Renal pelvis (tissue), 12 donors: ENCODE measurements at places on chromosomes 2 and 18.

- DNase-seq = no peak
Observed at GRCh38 chr18:58894930-58895329, 30.3 kb downstream of the ZNF532 start.

DNA sequence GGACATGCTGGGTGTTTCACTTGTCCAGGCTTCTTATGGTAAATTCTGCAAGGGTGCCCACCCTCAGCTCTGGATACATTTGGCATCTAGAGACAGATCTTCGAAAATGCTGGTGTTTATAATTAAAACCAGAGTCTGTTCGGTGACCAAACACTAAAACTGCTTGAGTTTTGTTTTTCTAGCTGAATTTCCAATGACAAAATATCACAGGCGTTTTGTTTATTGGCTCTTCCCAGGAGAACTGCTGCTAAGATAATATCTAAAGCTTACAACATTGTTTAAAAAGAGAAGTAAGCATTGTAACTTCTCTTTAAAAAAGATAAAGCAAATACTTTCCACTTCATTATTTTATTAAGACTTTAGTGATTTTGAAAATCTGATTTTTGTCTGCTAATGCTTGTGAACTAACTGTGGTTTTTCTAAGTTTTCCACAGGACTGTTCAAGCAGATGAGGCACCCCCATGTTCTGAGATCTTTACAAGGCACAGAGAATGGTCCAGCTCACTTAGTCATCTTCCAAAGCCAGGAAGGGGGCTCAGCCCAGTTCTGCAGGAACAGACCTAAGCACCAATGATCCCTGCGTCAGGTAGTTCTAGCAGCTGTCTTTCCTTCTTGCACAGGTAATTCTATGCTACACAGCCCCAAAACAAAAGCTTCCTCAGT lies 94.8 kb upstream of the LTBP1 start:
- DNase-seq = no peak

DNA sequence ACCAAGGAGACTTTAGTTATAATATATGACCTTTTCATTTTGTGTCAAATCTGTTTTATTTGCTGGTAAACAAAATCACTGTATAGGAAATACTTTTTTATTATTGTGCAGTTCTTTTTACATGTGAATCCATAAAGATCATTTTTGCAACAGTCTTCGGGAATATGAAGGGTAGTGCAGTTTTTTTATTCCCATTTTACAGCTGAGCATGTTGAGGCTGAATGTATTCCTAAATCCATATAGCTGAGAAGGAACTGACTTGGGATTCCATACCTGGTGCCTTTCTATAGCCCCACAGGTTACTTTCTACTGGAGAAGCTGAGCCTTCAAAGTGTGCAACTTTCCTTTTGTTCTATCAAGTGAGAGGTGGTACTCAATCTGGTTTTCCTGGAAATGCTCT lies 29.6 kb downstream of the RHOB start:
- DNase-seq = no peak

- peak; percentile 56 for DNase-seq
Observed at GRCh38 chr2:230798769-230799399, 65.9 kb upstream of the ITM2C start.

DNA sequence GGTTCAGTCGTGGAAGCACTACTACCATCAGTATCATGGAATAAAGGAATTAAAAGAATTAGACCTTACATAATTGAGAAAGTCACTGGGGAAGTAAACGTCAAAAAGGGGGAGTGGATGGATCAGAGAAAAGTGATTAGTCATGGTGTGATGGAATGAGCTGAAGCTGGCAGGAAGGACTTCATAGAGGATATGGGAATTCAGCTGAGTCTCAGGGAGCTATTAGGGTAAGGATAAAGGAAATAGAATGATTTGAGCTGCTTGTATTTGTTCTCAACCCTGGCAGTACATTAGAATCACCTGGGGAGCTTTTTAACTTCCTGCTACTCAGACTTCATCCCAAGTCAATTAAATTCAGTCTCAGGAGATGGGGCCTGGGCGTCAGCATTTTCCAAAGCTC lies 53.4 kb upstream of the SETBP1 start:
- DNase-seq = no peak

GRCh38 chr2:37205689-37206341 lies 9.5 kb downstream of the CEBPZOS start:
- no peak for DNase-seq
